ENCODE measurements at places on chromosomes 12 and 14. TPM values are rescaled to one million over a fixed set of nuclear protein-coding genes. Genes with fewer than 3 reads are reported as not detected.

The VRTN gene
- total RNA-seq, result not detected

The SIX4 gene
- total RNA-seq, result 0.17 TPM

The MYO1A gene
- total RNA-seq, result 0.97 TPM

The KITLG gene
- 0.07 TPM for total RNA-seq

The WNT1 gene
- not detected for total RNA-seq

The TMEM30B gene
- total RNA-seq, result 1.7 TPM

The PRR4 gene
- not detected for total RNA-seq

The TROAP gene
- total RNA-seq, result 57.7 TPM

The ACTN1 gene
- 70.6 TPM for total RNA-seq

The EIF5 gene
- total RNA-seq, result 192 TPM

The RDH5 gene
- total RNA-seq, result 5.1 TPM

The KRT82 gene
- total RNA-seq, result not detected

The NAV3 gene
- total RNA-seq, result not detected

The RERG gene
- total RNA-seq, result not detected

The ARHGAP9 gene
- total RNA-seq, result 88.4 TPM

The PLBD1 gene
- not detected for total RNA-seq

The CFAP54 gene
- 0.33 TPM for total RNA-seq

The NID2 gene
- total RNA-seq, result not detected

The AQP2 gene
- total RNA-seq, result not detected

The SPTB gene
- 0.57 TPM for total RNA-seq

The SLC6A15 gene
- 0.12 TPM for total RNA-seq

The AKAP5 gene
- 1.1 TPM for total RNA-seq

The ANO4 gene
- not detected for total RNA-seq

The ANKRD33 gene
- not detected for total RNA-seq

The GALNT8 gene
- total RNA-seq, result 1.3 TPM
